ENCODE measurements at places on chromosomes 2 and 18.

DNA sequence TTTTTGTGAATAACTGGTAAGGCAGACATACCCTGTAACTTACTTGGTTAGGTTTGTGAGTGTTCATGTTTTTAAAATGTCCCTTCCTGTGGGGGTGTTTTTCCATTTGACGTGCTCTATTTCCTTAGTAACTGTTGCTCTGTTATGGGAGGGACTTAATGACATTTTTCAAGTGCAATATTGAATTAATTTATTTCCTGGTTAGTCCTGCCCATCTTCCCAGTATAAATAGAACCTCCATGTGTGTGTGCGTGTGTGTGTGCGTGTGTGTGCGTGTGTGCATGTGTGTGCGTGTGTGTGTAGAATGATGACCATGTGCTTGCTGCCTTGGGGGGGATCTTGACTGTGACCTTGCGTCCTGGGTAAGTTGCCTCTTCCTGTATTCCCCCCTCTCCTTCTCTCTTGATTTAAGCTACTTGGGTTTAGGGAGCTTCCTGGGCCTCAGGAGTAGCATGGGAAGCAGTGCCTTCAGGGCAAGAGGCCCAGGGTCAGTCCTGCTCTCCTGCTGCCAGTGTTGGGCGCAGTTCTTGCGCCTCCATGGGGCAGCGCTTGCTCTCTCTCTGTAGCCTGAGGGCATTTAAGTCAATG, 163.9 kb downstream of the LDLRAD4 start:
- DNase-seq: peak; percentile 6

GRCh38 chr2:205925373-205926337, 160.3 kb downstream of the INO80D start:
- peak; percentile 41 for DNase-seq

DNA sequence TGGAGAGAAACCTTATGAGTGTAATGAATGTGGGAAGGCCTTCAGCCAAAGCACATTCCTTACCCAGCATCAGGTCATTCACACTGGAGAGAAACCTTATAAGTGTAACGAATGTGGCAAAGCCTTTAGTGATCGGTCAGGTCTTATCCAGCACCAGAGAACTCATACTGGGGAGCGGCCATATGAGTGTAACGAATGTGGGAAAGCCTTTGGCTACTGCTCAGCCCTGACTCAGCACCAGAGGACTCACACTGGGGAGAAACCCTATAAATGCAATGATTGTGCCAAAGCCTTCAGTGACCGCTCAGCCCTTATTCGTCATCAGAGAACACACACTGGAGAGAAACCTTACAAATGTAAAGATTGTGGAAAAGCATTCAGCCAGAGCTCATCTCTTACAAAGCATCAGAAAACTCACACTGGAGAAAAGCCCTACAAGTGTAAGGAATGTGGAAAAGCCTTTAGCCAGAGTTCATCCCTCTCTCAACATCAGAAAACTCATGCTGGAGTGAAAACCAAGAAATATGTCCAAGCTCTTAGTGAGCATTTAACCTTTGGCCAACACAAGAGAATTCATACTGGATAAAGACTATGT, 7.8 kb downstream of the ZNF892 start:
- DNase-seq: no peak

GRCh38 chr2:175366815-175367214, 185.3 kb upstream of the ATP5MC3 start:
- peak; percentile 13 for DNase-seq

GRCh38 chr2:212451786-212452231, 86.8 kb downstream of the ERBB4 start:
- DNase-seq: no peak

All from G401 (cell line).